ENCODE measurements at places on chromosomes 12 and 14.

DNA sequence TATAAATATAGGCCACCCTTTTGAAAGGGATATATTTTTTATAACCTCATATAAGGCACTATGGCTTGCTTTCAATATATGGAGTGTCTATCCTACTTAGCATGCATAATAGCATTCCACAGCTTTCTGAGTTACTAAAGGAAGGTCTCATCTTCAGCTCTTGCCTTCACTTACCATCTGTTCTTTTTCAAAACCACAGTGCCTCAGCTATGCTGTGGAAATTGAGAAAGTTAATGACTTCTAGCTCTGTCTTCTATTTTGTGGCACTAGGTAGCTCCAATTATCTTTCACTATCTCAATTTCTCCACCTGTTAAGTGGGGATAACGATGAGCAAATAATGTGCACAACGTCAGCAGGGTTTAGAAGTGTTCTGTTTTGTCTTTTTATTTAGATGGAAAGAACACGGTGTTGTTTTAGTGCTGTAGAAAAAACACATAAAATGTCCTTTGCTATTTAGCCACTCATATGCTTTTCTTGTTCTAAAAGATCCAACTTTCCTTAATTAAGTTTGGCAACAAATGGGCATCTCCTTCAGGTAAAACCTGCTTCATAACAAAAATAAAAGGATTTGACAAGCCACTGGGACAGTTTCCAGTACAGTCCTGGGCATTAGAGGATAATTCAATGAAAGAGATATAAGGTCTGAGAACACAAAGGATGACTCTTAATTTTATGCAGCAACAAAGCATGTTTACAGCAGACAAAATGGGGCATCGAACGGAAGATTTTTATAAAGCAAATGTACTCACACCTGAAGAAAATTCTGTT lies 462.0 kb upstream of the SYT1 start:
- no peak for DNase-seq

DNA sequence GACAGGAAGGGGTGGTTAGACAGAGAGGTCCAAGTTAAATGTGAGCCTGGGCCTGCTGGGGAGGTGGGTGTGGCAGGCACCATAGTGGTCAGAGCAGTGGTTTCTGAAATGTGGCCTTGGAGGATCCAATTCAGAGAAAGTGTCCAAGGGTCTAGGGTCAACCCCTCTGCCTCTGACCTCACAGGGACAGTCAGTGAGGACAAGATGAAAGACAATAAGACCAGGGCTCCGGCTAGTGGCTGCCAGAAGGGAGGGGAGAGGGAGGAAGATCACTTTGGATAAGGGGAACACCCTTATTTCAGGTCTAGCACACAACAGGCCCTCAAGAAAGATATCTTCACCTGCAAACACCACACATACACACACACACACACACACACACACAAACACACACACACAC lies 335.1 kb downstream of the MED13L start:
- DNase-seq, result no peak

GRCh38 chr12:96743606-96744005 lies 163.5 kb upstream of the NEDD1 start:
- no peak for DNase-seq

DNA sequence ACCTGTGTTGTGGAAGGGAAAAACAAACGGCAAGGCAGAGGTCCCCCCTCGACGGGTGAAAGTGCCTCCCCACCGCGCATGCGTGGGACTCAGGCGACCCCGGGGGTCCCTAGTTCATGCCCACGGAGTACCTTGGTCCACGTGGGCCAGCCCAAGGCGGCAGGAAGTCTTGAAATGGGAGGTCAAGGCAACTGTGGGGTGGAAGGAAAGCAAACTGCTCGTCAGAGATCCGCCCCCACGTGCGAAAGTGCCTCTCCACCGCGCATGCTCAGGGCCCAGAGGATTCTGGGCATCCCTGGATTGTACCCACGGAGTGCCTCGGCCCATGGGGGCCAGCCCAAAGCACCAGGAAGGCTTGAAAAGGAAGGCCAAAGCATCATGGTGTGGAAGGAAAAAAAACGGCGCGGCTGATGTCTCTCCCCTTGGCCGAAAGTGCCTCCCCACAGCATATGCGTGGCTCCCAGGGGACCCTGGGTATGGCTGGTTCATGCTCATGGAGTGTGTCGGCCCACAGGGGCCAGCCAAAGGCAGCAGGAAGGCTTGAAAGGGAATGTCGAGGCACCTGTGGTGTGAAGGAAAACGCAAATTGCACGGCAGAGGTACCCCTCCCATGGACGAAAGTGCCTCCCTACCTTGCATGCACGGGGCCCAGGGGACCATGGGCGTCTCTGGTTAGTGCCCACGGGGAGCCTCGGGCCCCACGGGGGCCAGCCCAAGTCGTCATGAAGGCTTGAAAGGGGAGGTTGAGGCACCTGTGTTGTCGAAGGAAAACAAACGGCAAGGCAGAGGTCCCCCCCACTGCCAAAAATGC lies 369.7 kb downstream of the ALG10 start:
- DNase-seq, result no peak

DNA sequence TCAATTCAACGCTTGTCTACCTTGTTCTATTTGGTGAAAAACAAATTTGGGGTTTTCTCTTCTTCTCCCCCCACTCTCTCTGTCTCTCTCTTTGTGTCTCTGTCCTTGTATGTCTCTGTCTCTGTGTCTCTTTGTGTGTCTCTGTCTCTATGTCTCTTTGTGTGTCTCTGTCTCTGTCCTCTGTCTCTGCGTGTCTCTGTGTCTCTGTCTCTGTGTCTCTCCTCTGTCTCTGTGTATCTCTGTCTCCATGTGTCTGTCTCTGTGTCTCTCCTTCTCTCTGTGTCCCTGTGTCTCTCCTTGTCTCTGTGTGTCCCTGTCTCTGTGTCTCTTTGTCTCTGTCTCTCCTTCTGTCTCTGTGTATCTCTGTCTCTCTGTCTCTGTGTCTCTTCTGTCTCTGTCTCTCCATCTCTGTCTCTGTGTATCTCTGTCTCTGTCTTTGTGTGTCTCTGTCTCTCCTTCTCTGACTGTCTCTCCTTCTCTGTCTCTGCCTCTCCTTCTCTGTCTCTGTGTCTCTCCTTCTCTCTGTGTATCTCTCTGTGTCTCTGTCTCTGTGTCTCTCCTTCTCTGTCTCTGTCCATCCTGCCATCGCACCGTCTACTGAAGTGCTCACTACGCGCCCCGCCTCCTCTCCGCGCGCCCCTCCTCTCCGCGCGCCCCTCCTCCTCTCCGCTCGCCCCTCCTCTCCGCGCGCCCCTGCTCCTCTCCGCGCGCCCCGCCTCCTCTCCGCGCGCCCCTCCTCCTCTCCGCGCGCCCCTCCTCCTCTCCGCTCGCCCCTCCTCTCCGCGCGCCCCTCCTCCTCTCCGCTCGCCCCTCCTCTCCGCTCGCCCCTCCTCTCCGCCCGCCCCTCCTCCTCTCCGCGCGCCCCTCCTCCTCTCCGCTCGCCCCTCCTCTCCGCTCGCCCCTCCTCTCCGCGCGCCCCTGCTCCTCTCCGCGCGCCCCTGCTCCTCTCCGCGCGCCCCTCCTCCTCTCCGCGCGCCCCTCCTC lies 12.8 kb downstream of the LRCOL1 start:
- DNase-seq, result no peak

GRCh38 chr12:39331539-39332261 lies 111.2 kb downstream of the KIF21A start:
- no peak for DNase-seq

- no peak for DNase-seq
Measured at GRCh38 chr12:77225373-77225772, 160.0 kb upstream of the E2F7 start.

- DNase-seq, result no peak
Measured at GRCh38 chr12:32569259-32569658, 109.8 kb upstream of the DNM1L start.

GRCh38 chr14:56358275-56358674 lies 221.3 kb upstream of the TMEM260 start:
- DNase-seq, result no peak

DNA sequence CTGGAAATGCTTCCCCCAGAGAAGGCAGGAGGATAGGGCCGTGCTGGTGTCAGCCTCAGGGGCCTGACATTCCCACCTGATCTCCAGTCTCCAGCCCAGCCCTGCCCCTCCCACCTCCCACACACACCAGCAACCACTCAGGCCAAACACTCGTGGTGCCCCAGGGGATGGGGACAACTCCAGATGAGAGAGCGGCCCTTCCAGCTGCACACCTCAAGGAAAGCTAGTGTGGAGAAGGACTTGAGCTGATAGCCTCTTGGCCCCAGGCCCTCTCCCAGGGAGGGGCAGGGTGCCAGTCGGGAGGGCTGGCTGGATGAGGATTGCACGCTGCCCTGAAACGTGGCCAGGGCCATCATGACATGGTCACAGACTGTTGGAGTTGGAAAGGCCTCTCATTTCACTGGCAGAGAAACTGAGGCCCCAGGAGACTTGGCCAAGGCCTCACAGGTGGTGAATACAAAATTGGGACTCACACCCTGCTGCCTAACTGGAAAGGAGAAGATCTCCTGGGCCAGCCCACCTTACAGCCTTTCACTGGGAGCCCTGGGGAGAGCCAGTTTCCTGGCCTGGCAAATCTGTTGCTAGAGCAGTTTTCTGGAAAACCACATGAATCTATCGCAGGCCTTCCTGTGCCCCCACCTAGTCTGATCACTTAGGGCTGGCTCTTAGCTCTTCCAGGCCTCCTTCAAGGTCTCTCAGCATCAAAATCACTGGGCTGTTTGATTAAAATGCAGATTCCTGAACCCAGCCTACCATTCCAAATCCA lies 52.1 kb downstream of the IRF2BPL start:
- DNase-seq, result no peak

DNA sequence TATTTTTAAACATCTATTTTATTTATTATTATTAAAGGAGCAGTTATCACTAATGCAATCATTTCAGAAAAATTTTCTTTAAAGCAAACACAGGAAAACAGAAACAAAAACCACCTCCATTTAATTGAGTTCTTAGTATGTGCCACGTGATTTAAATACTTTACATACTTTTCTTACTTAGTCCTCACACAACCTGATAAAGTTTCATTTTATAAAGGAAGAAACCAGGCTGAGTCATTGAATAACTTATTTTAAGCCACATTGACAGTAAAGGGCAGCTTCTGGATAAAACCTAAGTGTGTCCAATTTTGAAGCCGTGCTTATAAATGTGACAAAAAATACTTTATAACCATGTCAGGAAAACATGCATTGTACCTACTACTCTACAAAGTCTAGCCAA lies 57.1 kb upstream of the PCED1B start:
- no peak for DNase-seq

DNA sequence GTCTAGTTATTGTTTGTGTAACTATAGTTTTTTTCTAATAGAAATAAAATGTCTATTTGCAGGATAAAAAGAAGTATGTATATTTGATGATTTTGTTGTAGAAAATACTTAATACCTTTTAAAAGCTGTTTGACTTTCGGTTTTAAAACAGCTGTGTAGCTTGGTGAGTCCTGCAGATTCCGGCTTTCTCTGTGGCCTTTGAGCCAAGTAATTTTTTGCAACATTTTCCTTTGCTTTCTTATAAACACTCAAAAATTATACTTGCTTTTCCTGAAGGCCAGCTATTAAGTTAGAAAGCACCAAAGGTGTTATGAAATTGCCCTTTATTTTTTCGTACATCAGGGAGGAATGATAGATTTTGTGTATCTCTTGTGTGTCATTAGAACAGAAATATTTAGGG lies 63.6 kb downstream of the CRADD start:
- DNase-seq, result no peak

GRCh38 chr12:19517583-19517982 lies 78.3 kb downstream of the AEBP2 start:
- DNase-seq, result no peak

DNA sequence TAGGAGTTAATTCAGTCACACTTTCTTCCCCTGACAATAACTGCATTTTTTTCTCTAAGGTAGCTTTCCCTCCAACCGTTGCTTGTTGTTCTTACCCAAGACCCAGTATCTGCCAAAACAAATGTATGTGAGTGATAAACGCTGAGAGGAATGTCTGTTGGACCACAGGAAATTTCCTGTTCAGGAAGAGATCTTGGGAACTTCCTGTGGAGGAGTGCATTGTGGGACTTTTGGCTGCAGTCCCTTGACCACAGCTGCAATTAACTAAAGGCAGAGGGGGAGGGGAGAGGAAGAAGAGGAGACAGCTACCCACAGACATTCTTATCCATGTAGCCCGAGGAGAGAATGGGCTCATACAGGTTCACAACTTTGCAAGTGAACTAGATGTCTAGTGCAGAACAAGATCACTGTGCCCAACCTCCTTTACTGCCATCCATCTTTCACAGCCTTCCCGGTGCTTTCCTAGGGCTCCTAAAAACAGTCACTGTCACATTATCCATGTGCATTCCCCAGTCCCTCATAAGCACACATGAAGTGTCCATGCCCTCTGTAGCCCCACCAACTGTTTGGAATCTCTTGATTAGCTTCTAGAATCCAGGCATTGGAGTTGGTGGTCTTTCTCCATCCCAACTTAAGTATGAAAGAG lies 149.5 kb downstream of the ETV6 start:
- no peak for DNase-seq

DNA sequence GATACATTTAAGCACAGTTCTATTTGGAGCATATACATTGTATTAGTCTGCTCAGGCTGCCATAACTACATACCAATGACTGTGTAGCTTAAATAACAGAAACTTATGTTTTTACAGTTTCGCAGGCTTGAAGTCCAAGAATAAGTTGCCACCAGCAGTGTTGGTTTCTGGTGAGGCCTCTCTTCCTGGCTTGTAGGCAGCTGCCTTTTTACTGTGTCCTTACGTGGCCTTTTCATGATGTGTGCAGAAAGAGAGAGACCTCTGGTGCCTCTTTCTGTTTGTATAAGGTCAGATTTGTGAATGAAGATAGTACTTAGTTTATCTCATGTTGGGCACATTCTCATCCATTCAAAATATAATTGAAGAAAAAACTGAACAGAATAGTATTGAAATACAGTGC lies 636.6 kb downstream of the FLRT2 start:
- no peak for DNase-seq

- peak; percentile 77 for DNase-seq
Measured at GRCh38 chr12:124422570-124423523, 128.0 kb downstream of the RFLNA start.

DNA sequence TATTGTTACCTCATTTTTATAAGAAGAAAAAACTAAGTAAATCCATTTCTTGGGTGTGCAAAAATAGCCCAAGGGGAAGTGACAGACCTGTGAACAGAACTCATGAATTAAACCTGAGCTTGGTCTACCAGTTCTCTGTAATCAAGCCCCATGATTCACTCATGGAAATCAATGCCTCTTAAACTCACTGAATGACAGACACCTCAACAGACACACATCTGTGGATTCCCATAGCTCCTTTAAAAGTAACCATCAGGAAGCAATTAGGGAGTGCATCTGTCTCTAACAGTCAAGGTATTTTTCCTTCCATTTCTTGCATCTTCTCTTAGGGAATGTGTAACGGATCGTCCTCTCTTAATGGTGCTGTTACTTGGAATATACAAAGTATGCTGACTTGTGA lies 215.0 kb upstream of the EEA1 start:
- no peak for DNase-seq

DNA sequence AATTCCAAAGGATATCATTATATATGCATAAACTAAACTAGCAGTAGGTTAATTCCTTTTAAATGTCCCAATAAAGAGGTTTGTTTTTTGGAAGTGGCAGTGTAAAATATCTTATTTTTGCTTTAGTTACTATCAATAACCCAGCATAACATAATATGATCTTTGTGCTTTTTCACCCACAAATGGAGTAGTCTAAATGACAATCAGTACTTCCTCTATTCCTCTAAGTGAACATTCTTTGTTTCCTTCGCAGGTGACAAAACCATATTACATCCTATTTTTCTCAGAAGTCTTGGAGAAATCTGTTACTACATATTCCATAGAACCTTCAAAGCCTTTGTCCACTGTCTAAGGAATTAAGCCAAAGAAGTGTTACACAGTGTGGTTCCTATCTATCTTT lies 62.5 kb downstream of the MED13L start:
- no peak for DNase-seq

All from head of caudate nucleus (tissue), 42 donors.